Renal cortex interstitium (tissue), 15 donors: ENCODE measurements at places on chromosomes 3 and 15.

DNA sequence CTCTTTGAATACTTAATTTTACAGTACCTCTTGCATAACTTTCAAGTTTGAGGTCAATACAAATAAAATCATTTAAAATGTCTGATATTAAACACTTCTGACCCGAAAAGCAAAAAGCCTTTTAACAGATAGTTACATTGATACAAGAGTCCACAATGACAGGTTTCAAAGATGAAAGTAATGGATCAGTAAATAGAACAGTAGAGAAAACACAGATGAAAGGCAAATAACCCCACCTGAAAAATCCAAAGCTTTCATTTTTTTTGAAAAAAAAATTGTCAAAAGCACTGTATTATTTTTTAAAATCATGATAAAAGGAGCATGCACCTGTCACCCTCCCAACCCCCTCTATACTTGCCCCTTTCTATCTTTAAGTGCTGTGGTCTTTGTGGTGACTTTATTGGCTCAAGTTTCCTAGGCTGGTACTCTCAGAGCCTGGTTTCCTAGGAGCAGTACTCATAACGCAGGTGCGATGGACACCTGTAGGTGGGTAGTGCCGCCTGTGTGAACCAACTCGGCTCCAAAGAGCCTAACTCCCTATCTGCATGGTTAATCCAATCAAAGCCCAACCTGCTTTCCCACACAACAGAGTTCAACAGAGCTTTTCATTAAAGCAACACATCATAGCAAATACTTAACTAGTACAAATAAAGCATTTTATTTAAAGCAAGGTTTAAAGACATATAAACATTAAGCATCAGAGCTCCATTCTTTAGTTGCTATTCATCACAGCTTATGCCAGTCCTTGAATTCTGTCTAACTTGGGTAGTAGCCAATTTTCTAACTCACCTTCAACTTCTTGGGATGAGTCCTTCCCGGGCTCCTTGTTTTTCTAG is 32.2 kb downstream of the LIPC start:
- no peak for DNase-seq

- no peak for DNase-seq
These were observed 16.2 kb upstream of the XIRP1 start for GRCh38 chr3:39208463-39209055.

- DNase-seq: no peak
These were observed 21.7 kb downstream of the LRRK1 start for GRCh38 chr15:100940767-100941379.

- DNase-seq: no peak
These were observed 417.7 kb upstream of the TGFBR2 start for GRCh38 chr3:30188713-30189112.

DNA sequence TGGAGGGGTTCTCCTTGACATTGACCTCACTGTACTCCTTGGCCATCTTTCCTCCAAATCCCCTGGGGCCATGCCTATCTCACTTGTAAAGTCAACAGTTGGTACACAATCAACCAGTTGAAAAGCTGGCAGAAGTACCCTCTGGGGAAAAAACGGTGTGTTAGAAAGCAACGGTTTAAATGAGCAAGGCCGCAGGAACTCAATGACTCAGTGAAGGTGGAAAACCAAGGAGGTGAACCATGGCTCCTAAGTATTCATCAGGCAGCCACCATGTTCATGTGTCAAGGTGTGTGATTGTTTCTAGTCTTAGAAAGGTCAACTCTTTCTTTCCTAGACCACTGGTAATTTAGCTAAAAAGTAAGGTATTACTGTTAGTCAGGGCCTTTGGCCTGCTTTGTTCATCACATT is 130.9 kb upstream of the SATB1 start:
- no peak for DNase-seq

DNA sequence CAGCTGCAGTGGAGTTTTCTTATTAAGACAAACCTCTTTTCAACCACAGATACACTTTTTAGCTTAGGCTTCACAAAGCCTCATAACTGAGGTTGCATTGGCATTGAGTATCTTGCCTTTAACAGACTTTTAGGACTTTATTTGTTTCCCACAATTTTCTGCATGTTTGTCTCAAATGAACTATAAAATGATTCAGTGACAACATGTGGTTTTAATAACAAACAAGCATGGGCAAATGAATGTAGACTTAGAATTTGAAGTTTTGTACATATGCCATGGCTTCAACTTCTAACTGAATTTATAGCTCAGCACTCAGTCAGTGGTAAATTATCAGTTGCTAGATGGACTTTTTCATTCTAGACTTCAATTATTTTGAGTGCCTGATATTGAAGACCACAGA is 101.6 kb downstream of the SLC25A26 start:
- no peak for DNase-seq

- peak; percentile 26 for DNase-seq
These were observed 9.2 kb downstream of the FAM162A start for GRCh38 chr3:122392868-122393844.
